Stimulated activated CD4-positive, alpha-beta T cell treated with anti-CD3 and anti-CD28 coated beads, Interleukin-1b, Interleukin-23, amount 100 ng/mL, for 1 hour (primary cell): ENCODE measurements at places on chromosomes 3 and 15.

GRCh38 chr15:77817434-77817833, 184.7 kb upstream of the LINGO1 start:
- DNase-seq: no peak

DNA sequence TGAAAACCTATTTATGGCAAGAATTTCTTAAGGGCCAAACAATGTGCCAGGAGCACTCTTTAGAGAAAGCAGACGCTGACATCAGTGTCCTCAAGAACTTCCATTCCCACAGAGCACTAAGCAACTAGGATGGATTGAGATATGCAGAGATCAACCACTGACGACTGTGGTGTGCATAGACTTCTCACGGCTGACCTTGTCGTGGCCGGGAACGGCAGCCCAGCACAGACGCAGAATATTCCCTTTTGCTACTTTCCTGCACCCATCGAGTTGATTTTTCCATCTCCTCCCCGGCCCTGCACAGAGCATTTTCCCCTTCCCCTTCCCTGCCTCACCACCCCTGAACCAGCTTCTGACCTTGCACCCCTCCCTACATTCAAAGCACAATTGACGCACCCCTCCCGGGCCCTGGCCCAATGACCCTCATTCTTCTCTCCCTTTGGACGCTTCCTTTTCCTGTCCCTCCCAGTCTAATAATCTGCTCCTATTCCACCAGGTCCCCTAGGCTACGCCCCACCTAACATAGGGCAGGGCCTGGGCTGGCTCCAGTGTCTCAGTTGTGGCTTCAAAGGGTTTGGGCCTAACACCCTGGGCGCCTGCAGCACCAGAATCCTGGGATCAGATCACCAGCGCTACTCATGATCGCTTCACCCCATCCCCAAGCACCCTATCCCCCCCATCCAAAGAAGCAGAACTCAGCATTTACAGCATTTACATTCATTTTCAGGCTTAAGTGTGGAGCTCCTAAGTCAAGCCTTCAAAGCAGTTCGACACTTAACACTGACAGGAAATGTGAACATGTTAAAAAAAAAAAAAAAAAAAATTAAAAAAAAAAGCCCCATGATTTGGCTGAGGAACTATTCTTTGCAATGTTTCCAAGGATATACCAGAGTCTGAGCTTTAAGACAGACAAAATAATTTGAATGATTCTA, 151.2 kb downstream of the FOXP1 start:
- DNase-seq: no peak

DNA sequence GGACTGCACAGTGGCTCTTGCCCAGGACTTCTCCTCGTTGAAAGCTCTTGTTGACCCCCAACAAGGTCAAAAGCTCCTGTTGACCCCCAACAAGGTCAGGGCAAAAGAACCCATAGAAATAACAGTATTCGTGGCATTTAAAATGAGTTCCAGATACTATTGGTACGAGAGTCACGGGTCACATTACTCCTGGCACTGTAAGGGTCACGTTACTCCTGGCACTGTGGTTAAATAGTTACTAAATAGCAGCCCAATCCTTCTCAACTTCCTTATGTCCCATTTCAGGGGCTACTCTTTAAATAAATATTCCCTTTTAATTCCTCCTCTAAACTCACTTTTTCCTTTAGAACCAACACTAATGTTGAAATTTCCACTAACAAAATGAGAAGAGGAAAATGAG, 18.2 kb upstream of the ADCY5 start:
- DNase-seq: no peak

DNA sequence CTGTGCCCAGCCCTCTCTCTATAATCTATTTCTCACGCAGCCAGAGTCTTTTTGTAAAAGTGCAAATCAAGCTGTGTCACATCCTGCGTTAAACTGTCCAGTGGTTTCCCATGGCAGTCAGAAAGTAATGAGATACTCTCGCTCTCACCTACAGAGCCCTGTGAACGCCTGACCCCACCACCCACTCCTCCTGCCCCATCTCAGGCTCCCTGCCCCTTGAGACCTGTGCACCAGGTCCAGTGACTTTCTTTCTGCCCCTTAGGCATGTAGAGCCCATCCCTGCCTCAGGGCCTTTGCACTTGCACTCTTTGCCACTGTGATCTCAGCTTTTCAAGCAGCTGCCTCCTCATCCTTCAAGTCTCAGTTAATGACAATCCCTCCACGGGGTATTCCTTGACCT, 58.3 kb upstream of the RASGRP1 start:
- no peak for DNase-seq

GRCh38 chr3:14869917-14870782, 51.4 kb downstream of the FGD5 start:
- DNase-seq: no peak

DNA sequence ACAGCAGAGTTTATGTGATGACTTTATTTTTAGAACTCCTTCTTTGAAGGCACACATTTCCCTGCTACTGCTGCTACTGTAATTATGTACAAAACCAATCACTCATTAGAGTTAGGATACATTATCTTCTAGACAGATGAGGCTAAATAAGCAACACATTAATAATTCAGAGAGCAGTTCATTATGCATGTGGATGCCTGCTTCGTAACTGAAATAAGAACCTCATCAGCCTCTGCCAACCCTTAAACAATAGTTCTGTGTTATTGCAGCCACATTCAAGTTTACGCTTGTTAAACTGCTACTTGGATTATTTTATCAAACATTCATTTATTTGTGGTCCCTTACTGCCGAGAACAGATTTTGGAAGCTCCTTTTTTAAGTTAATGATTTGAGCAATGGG, 52.5 kb upstream of the C15orf61 start:
- DNase-seq: no peak

DNA sequence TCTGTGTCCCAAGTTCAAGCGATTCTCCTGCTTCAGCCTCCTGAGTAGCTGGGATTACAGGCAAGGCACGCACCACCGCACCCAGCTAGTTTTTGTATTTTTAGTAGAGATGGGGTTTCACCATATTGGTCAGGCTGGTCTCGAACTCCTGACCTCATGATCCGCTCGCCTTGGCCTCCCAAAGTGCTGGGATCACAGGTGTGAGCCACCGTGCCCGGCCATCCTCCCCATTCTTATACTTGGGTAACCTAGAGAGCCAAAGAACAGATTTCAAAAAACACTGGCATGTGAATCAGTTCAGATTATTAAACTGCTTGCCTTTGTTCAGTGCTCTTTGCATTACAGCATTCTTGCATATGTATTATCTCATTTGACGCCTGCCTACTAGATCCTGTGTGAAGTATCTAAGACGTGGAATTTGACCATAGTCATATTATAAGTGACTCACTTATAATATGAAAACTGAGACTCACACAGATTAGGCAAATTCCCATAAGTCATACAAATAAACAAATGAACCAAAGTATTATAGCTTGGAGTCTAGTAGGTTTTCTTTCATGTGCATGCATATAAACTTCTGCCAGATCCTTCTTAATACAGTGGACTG, 123.5 kb downstream of the UNC13C start:
- DNase-seq: no peak

DNA sequence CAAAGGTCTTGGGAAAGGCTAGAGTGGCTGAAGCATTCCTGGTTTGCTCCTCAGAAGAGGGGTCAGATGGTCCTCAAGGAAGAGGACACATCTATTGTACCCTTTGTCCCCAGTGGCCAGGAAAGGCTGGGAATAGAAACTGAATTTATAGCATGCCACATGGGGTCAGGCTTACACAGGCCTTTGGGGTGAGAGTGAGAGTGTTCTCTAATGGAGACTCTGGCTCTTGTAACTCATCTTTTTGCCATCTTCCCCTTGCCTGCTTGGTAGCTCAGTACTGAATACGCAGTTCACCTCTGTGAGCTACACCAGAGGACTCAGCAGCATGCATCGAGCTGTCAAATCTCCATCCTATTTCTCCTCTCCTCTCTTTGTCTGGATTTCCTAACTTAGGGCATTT, 87.5 kb downstream of the ATP2B2 start:
- DNase-seq: no peak

DNA sequence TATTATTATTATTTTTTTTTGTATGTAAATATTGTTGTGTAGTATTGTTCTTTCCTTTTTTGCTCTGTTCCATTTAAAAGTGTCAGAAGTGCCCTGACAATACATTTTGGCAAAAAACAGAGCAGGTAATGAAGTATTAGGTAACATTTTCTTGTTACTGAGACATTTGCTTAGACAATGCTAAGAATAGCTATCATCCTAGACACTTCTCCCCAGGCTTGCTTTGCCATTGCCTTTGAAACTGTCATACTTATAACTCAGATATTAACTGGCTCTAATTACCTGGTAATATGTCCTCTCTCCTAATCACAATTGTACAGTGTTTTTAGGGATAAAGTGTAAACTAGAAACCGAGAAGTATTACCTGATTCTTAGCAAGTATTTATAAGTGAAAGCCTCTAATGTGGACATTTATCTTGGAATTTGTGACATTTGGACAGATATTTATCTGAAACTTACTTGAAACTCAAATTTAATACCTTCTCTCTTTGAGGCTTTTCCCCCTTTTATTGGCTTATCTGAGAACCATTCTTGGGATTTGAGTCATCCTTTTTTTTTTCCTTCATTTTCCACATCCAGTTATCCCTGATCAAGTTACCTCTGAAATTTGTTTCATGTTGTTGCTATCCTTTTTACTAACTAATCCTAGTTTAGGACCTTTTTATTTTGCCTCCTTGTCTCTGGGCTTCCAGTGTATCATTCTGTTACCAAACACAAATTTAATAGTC, 13.1 kb downstream of the ARIH1 start:
- DNase-seq: no peak

GRCh38 chr3:86056032-86056431, 934.9 kb downstream of the VGLL3 start:
- no peak for DNase-seq

GRCh38 chr15:72503147-72503546, 29.0 kb downstream of the ARIH1 start:
- DNase-seq: no peak

GRCh38 chr3:59914251-59914650, 864.4 kb upstream of the CFAP20DC start:
- no peak for DNase-seq

DNA sequence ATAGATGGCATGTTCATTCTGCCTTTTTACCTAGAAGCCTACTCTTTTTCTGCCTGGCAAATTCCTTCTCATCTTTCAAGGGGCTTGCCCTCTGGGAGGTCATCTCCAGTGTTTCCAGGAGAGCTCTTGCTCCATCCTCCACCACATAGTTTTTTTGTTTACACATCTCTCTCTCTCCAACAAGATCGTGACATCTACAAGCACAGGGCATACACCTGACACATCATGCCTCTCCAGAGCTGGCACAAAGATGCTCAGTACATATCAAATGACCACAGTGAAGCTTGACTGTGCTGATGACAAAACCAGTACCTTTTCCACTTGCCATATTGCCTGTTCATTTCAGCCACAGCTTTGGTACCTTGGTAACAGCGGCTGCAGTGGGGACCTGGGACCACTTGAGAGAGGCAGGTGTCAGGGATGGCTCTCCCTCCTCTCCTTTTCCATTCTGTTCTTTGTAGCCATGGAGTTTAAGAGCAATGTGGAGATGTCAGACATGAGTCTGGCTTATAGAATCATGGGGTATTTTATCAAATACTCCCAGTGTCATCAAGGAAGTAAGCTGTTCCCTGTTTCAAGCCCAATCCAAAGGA, 15.4 kb downstream of the ALPK3 start:
- DNase-seq: no peak

DNA sequence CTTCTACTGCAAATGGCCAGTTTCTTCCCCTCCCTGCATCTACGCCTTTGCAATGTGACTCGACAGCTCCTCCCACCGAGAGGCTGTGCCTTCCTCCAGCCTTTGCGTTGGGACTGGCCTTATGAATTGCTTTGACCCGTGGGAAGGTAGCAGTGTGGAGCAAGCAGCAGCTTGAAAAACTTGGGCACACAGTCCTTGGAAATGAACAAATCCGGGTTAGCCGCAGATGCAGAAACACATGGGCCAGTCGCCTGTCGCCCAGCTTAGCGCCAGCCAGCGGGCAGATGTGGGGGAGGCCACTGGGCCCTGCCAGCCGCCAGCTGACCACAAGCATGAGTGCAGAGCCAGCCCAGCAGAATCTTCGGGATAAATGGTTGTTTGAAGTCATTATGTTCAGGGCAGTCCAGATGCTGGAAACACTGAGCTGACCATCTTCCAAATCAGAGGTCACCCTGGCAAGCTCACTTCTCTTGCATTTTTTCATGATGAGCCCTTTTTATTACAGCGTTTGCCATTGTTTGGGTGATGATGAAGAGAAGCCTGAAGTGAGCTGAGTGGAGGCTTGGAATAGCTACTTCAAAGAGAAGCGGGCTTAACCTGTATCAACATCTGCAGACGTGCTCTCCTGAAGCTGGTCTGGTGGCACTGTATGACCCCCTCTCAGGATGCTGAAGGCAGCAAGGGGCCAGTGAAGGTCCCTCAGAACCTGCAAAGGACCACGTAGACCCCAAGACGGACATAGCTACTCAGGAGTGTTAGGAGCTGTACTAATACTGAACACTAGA, 9.8 kb downstream of the SELENOS start:
- DNase-seq: no peak

DNA sequence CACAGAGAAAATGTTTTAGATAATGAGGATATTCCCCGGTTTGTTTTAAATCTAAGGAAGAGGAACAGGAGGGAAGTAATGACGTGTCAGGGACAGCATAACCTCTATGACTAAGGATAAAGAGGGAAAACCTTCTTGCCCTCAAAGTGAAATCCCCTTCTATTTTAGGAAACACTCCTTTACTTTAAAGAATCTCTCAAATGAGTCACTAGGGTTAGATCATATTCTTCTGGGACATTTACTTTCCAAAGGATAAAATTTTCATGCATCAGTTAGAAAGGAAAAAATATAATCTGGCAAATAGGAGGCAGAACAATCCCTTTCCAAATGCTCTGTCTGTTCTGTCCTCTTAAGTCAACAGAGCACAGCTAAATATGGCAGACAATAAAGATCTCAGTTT, 43.2 kb upstream of the UBE2E2 start:
- DNase-seq: no peak

DNA sequence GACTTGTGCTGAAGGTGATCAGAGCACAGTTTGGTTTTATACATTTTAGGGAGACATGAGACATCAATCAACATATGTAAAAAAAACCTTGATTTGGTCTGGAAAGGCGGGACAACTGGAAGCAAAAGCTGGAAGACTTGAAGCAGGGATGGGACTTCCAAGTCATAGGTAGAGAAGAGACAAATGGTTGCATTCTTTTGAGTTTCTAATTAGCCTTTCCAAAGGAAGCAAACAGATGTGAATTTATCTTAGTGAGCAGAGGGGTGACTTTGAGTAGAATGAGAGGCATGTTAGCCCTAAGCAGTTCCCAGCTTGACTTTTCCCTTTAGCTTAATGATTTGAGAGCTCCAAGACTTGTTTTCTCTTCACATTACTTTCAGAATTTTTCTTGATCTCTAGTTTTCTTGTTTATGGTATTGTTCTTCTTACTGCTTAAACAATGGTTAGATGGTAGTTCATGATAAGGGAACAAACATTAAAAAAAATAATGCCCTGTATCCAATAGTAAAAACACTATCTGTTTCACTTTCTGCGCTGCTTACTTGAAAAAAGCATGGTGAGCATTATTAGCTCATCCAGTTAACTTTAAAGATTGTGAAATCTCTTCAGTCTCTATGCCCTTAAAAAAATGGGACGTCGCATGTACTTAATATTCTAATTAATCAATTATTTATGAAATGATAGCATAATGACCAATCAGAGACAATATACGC, 48.5 kb upstream of the BCHE start:
- no peak for DNase-seq
